ENCODE measurements at places on chromosomes 1 and 21.

- DNase-seq, result no peak
These were observed 13.9 kb downstream of the CACHD1 start for GRCh38 chr1:64483731-64484414.

GRCh38 chr1:218336328-218336727, 8.8 kb upstream of the TGFB2 start:
- no peak for DNase-seq

DNA sequence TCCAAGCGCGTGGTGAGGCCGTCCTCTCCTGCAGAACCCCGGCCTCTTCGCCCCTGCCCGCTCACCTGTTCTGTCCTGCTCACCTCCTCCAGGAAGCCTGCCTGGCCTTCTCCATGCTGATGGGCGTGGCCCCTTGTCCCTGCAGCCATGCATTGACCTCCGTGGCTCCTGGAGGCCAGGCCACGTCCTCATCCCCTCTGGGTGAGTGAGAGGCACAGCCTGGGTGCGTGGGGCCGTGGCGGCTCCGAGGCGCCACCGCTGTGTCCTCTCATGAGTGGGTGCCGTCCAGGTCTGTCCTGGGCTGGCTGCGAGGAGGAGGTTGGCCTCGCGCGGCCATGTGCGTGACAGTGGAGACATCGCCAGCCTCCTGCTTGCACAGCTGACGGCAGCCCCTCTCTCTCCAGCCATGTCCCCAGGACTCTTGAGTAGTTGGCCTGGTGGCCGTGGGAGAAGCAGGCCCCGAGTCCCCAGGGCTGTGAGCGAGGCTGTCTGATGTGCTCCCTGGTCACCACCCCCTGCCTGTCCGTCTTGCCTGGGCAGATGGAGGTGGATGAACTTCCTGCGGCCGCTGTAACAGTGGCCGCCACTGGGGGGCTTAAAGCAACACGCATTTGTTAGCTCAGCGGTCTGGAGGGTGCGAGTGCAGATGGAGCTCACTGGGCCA, 58.1 kb downstream of the PRKCZ start:
- no peak for DNase-seq

GRCh38 chr1:168623831-168624230, 47.4 kb downstream of the XCL1 start:
- no peak for DNase-seq

- no peak for DNase-seq
These were observed 20.4 kb downstream of the WNT4 start for GRCh38 chr1:22122273-22123070.

GRCh38 chr1:145730900-145731299, 11.6 kb downstream of the CD160 start:
- DNase-seq, result no peak

- no peak for DNase-seq
These were observed 3.0 kb downstream of the TENT5B start for GRCh38 chr1:27009601-27010197.

GRCh38 chr1:234892642-234893041, 236.0 kb downstream of the TOMM20 start:
- no peak for DNase-seq

DNA sequence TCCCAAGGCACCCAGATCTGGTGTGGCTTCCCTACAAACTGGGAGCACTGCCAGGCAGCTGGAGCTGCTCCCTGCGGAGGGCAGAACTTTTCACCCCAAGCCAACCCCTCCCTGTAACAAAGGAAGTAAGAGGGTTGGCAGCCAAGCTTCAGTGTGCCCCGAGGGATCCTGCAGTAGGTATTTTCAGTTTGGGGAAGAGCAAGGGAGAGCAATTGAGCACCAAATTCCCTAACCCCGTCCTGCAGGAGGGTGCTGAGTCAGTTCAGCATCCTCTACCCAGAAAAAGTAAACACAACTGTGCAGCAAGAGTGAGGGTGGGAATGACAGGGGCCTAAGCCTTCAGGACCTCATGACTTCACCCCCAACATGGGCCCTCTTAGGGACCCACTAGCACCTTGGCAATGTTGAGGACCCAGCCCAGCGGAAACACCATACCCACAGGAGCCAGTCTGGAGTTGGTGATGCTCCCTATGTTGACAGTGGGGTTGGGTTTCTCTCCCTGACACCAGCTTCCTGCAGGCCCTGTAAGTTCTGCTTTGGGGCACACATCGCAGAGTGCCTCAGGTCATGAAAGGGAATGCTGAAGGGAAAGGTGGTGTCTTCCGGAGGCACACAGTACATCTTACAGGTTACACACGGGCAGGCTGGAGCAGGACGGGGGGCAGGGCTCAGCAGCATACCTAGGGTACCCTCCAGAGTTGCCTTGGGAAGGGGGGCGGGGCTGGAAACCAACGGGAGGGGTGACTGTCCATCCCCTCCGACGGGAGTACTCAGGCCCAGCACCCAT, 14.8 kb downstream of the SH3BP5L start:
- DNase-seq, result no peak

GRCh38 chr1:197029749-197030148, 37.3 kb downstream of the F13B start:
- DNase-seq, result no peak

GRCh38 chr1:201098992-201099677, 13.1 kb downstream of the CACNA1S start:
- no peak for DNase-seq

GRCh38 chr1:65253800-65254319, 55.5 kb upstream of the DNAJC6 start:
- DNase-seq, result no peak

- DNase-seq, result no peak
These were observed 5.6 kb downstream of the MORN1 start for GRCh38 chr1:2385606-2386280.

- no peak for DNase-seq
These were observed 96.9 kb downstream of the LPAR3 start for GRCh38 chr1:84795966-84796600.

- no peak for DNase-seq
These were observed 388.6 kb downstream of the RWDD3 start for GRCh38 chr1:95622609-95623008.

GRCh38 chr1:207364614-207365013, 43.1 kb downstream of the CD55 start:
- DNase-seq, result no peak

DNA sequence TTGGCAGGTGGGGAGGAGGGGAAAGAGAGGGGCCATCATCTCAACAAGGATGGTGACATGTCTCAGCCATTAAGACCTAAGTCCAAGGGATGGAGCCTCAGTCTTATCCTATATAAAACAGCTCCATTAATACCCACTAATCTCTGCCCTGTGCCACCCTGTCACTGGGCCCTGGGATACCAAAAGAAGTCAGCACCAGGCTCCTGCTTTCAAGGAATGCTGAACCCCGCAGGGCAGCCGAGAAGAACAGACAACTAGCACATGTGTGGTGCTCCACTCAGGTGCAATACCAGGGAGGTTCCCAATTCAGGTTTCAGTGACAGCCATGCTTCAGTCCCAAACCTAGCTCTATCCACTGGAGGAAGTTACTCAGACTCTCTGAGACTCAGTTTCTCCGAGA, 128.4 kb downstream of the GRIK3 start:
- DNase-seq, result no peak

- no peak for DNase-seq
These were observed 58.9 kb downstream of the RHOU start for GRCh38 chr1:228794173-228794572.

All from NCI-H1436 treated with DMSO at 0.1 percent for 48 hours (cell line).